ENCODE measurements at places on chromosomes 3 and 15.

DNA sequence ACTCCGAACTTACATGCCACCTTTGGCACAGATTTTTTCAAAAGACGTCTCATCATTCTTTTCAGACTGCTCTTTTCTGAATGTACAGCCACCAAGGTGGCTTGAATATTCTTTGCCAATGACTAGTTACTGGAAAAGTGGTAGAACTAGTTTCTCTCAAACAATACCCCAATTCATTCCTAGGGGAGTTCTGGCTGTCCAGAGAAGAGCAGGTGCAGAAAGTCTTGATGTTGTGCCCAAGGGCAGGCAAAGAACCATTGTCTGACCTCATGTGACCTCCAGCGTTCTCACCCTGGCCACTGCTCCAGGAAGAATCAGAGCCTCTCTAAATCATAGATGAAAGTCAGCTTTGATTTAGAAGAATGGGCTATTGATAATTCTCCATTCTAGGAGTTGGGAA, 5.5 kb downstream of the LMOD3 start:
- no peak for DNase-seq

GRCh38 chr15:81760686-81761085, 285.1 kb downstream of the MEX3B start:
- DNase-seq, result no peak

- no peak for DNase-seq
Measured at GRCh38 chr15:31571676-31572075, 245.0 kb downstream of the KLF13 start.

- no peak for DNase-seq
Measured at GRCh38 chr15:46061002-46061401, 426.2 kb downstream of the SQOR start.

DNA sequence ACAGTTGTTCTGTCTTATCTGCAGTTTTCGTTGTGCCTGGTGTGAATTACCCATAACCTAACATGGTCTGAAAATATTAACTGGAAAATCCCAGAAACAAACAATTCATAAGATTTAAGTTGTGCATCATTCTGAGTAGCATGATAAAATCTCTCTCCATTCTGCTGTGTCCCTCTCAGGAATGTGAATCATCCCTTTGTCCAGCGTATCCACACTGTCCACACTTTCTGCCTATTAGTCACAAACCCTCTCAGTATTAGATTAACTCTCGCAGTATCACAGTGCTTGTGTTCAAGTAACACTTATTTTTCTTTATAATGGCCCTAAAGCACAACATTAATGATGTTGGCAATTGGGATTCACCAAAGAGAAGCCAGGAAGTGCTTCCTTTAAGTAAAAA, 203.2 kb downstream of the CGGBP1 start:
- no peak for DNase-seq

DNA sequence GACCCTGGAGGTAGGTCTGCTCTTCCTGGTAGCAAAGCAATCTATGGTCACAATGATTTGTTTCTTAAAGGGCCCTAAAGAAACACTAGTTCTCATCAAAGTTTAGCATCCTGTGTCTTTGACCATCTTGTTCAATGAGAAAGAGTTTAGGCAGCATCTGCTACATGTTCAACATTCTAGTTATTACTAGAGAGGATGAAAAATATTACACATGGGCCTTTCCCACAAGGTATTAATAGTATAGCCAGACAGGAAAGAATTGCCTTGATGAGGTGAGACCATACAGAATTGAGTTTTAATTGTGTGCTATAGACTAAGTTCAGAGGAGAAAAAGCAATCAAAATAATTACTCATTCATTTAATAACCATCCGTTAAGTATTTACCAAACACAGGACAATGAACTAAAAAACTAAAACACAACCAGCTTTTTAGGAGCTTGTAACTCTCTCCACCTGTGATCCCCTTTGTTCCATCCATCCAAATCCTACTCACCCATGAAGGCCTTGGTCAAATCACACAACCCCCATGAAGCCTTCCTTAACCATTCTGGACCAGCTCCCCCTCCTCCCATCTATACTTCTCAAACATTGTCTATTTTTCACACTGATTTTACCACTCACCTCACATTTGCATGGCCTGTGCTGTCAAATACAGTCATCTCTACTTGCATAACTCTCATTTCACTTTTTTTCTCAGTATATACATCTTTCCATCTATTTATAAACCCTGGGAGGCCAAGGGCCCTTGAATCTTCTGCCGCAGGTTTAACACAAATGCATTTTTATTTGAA, 122.9 kb downstream of the RORA start:
- DNase-seq, result no peak

DNA sequence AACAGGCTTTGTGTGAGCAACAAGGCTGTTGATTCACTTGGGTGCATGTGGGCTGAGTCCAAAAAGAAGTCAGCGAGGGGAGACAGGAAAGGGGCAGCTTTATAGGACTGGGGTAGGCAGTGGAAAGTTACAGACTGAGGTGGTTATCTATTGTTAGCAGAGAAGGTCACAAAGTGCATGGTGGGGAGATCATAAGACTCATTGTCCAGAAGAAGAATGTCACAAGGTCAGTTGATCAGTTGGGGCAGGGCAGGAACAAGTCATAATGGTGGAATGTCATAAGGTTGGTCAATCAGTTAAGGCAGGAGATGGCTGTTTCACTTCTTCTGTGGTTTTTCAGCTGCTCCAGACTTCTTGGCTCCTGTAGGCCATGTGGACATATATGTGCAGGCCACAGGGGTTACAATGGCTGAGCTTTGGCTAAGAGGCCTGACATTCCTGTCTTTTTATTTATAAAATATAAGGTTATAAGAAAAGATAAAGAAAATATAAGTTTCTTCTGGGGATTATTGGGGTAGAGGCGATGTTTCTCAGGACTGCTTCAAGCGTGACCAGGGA, 69.5 kb upstream of the SNTN start:
- no peak for DNase-seq

DNA sequence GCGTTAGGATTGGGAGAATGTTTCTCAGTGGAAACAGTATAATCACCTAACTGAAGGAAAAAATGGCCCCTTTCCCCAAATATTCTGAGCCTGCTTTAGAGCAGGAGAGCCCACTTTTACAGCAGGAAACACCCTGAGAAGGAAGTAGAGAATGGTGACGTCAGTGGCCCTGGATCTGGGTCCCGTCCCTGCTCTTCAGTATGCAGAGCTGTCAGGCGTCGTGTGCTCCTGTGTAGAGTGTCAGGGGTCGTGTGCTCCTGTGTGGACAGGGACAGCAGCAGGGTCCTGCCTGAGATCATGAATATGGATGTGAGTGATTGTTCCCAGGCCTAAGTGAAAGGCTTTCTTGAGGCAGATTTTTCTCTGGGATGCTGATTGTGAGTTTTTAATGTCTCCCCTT, 45.2 kb downstream of the CGNL1 start:
- DNase-seq, result no peak

Data from right hindlimb (tissue), 1 donor.